ENCODE measurements at places on chromosomes 3 and 15.

GRCh38 chr3:158100681-158101080, 5.5 kb downstream of the SHOX2 start:
- DNase-seq: no peak

GRCh38 chr3:138173769-138174420, 826 bp downstream of the DBR1 start:
- no peak for DNase-seq

DNA sequence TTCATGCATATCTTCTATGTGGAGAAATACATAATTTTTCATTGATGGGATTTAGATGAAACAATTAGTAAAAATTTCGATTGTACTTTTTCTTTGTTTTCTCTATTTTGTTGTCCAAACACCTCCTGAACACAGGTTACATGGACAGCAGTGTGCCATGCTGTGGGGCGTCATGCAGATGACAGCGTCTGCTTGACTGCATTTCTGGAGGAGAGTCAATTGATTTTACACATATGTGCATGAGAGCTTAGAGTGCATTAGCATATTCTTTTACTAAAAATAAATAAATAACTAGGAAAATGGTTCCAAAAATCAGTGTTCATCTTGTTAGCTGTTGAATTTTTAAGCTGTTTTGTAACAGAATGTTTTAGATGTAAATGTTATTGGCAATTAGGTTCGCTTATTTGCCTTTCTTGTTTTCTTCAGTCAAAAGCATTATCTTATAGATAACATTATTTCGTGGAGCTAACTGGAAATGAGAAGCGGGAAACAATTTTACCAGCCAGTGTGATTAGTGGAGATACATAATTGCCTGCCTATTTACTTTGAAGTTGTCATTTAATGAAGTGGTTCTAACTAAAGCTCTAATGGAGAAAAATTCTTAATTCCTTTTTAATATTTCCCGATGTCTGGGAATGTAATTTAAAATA, 82.7 kb upstream of the VGLL3 start:
- no peak for DNase-seq

- no peak for DNase-seq
Measured at GRCh38 chr3:58824285-58824684, 157.7 kb upstream of the FAM3D start.

GRCh38 chr3:150515210-150515609, 31.1 kb downstream of the SERP1 start:
- DNase-seq: no peak

GRCh38 chr3:50466177-50466576, 37.3 kb downstream of the CACNA2D2 start:
- no peak for DNase-seq

- DNase-seq: no peak
Measured at GRCh38 chr3:114356066-114356465, 62.2 kb downstream of the TIGIT start.

GRCh38 chr3:124441766-124442165, 288.5 kb upstream of the UMPS start:
- DNase-seq: no peak

DNA sequence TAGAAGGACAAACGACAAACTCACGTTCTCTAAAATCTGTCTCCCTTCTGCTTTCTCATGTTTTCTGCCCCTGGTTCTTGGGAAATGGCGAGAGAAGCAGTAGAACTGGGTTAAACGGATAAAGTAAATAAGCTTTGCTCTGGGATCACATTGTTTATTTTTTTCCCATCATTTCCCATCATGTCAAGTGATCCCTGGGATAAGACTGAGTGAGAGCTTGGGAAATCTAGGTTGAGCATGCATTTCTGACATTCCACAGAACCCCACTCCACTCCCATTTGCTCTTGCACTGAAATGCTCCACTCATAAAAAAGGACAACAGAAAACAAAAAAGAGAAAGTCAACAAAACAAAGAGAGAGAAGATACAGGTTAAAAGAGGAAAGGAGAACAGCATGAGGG, 69.1 kb downstream of the SEMA6D start:
- DNase-seq: no peak

DNA sequence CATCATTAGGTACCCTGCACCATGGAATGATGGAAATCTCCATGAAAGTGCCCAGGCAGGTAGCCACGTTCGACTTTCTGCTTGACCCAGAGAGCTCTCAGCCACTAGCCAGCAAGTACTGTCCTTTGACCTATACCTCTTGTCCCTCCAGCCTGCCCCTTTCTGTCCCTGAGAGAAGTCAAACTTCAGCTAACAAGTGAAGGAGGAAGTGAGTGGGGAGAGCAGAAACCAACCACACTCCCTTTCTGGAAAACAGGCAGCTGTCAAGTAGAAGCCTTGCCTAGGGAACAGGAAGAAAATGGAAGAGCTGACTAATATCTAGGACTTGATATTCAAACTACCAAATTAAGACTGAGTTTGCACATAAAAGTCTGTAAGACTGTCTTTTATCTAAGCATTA, 30.3 kb upstream of the FSTL1 start:
- DNase-seq: no peak

DNA sequence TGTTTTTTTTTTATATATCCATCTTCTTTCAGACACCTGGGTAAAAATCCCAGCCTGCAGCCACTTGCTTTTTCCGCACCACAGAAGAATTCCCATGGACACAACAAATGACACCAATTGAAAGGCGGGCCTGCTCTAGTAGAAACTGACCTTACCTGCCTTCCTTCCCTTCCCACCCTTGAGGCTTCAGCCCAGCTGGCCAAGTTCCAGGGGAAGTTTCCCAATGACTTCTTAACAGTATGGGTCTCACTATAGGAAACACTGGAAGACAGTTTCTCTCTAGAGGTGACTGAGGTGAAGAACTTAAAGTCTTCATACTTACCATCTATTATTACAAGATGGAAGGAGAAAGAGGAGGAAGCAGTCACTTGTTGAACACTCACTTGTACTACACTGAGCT, 714.2 kb upstream of the NR2F2 start:
- DNase-seq: no peak

DNA sequence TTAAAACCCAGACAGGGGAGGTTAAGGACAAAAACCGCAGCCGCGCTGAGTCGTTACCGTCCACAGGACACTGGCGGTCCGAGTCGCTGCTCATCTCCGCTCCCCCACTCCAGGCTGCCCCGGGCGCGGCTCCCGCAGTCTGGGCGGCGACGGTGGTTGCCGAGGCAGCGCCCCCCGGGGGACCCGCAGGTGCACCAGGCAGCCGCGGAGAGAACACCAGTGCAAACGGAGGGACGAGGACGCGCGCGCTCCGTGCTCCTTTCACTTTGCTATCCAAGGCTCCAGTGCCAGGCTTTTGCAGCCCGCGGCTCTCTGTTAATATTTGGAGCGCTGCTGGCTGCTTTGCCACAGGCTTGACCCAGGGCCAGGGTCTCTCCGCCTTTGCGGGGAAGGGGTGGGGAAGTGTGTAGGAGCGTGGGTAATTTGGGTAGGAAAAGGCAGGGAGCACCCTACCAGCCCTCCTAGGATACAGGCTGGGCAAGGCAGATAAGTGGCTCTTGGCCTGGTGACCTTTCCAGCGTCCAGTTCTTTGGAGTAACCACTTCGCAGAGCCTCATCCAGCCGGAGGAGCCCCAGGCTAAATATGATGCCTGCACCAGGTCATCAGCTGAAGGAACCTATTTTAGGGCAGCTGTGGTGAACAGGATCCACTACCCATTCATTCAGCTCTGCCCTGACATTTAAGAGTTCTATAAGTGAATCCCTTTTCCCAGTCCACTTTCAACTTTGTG, at the start of gene GADL1:
TSS of gene GADL1 (minus strand) at position 141 of the 731 bp plus-strand sequence. CDS start at position 94, 47 bp downstream.
- DNase-seq: no peak

- no peak for DNase-seq
Measured at GRCh38 chr15:60250316-60250715, 147.5 kb downstream of the ANXA2 start.

DNA sequence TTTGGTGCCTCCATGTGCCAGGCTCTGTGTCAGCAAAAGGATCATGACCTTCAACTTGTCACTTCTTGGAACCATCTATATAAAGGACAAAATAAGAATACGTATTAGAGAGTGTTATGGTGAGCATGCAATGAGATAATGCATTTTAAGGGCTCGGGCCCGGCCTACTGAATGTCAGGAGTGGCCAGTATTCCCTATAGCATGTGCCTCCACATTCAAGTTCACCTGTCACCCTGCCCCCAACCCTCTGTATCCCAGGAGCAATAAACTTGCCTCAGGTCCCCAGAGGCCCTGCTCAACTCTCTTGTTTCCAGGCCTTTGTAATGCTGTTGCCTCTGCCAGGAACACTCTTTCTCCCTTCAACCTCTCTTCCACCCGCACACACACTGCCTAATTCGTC, 90.2 kb upstream of the SLC6A11 start:
- no peak for DNase-seq
